Fibroblast of lung (primary cell): ENCODE measurements at places on chromosomes 13 and 19. TPM values are rescaled to one million over a fixed set of nuclear protein-coding genes. Genes with fewer than 3 reads are reported as not detected.

Gene GFY
- total RNA-seq = not detected in 2 replicates

Gene VSIG10L
- 0.26 and 0.33 TPM in 2 replicates for total RNA-seq

Gene CALR3
- not detected in 2 replicates for total RNA-seq

Gene SHKBP1
- 22.3 and 43.4 TPM in 2 replicates for total RNA-seq

Gene FAAP24
- 1.3 and 2.3 TPM in 2 replicates for total RNA-seq

Gene HCST
- 1.0 and 2.0 TPM in 2 replicates for total RNA-seq

Gene CD209
- total RNA-seq = not detected in 2 replicates

Gene NLRP9
- not detected in 2 replicates for total RNA-seq

Gene KCNC3
- under 0.01 TPM in 1 of 2 replicates, not detected in the other for total RNA-seq

Gene NCAN
- total RNA-seq = under 0.01 TPM in 2 replicates

Gene MBD3L1
- total RNA-seq = not detected in 2 replicates

Gene AMER2
- under 0.01 TPM in 1 of 2 replicates, not detected in the other for total RNA-seq

Gene DNMT1
- 22.6 and 33.7 TPM in 2 replicates for total RNA-seq

Gene APOC4
- not detected in 2 replicates for total RNA-seq

Gene ZNF208
- total RNA-seq = 3.6 TPM in 2 replicates

Gene ZFP36
- 3.1 and 5.6 TPM in 2 replicates for total RNA-seq

Gene SHISA2
- under 0.01 TPM in 2 replicates for total RNA-seq

Gene OR7A17
- total RNA-seq = not detected in 2 replicates

Gene EDNRB
- 0.99 and 1.3 TPM in 2 replicates for total RNA-seq

Gene INTS6
- 51.6 and 66.7 TPM in 2 replicates for total RNA-seq

Gene KLF2
- total RNA-seq = 3.3 and 19.2 TPM in 2 replicates

Gene CEACAM6
- total RNA-seq = not detected in 2 replicates

Gene OR4F17
- total RNA-seq = not detected in 2 replicates

Gene BEST2
- not detected in 2 replicates for total RNA-seq

Gene ZNF726
- 0.51 and 3.5 TPM in 2 replicates for total RNA-seq

Gene FLT3LG
- 3.3 and 4.5 TPM in 2 replicates for total RNA-seq

Gene IZUMO2
- not detected in 2 replicates for total RNA-seq

Gene FAM83E
- total RNA-seq = 0.50 and 1.0 TPM in 2 replicates

Gene LILRB1
- total RNA-seq = not detected in 2 replicates

Gene SHANK1
- total RNA-seq = 1.8 and 7.9 TPM in 2 replicates

Gene ZNF285
- 5.0 and 5.6 TPM in 2 replicates for total RNA-seq

Gene FFAR2
- total RNA-seq = not detected in 2 replicates

Gene LILRB5
- total RNA-seq = not detected in 2 replicates
